ENCODE measurements at places on chromosomes 2 and 18.

DNA sequence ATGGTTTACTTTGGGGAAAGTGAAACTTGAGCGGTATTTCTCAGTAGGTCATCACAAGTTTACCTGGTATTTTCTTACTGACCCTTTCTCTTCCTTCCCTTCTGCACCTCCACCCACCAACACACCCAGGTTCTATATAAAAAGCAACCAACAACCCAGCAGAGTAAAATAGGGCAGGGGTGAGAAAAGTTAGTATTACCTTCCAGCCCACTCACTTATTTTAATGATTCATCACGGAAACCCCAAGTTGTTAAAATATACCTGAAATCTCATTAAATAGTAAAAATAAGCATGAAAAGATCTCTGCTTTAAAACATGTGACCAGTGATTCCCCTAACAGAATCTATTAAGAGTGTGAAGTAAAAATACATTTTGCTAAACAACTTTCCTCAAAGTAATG lies 306.1 kb downstream of the ZEB2 start:
- no peak for DNase-seq

GRCh38 chr2:43274055-43274454 lies 47.6 kb upstream of the ZFP36L2 start:
- no peak for DNase-seq

- no peak for DNase-seq
Measured at GRCh38 chr2:52135235-52135634, 1103.3 kb upstream of the NRXN1 start.

- DNase-seq = no peak
Measured at GRCh38 chr18:23926571-23926970, 88.0 kb upstream of the TTC39C start.

- DNase-seq = no peak
Measured at GRCh38 chr2:79850912-79851311, 338.1 kb downstream of the CTNNA2 start.

DNA sequence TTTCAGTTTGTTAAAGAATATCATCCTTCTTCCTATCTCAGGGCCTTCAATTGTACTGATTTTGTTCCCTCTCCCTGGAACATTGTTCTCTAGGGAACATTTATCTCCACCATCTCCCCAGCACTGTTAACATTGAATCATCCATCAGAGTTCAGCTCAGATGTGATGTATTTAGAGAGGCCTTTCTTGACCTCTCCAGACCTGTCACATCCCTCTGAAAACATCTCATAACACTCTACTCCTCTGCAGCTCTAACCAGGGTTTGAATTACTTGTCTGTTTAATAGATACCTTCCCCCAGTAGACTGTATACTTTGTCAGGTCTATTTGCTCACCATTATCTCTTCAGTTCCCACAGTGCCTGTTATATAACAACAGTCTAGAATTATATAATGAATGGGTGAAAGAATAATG lies 98.6 kb downstream of the GALNT1 start:
- no peak for DNase-seq

DNA sequence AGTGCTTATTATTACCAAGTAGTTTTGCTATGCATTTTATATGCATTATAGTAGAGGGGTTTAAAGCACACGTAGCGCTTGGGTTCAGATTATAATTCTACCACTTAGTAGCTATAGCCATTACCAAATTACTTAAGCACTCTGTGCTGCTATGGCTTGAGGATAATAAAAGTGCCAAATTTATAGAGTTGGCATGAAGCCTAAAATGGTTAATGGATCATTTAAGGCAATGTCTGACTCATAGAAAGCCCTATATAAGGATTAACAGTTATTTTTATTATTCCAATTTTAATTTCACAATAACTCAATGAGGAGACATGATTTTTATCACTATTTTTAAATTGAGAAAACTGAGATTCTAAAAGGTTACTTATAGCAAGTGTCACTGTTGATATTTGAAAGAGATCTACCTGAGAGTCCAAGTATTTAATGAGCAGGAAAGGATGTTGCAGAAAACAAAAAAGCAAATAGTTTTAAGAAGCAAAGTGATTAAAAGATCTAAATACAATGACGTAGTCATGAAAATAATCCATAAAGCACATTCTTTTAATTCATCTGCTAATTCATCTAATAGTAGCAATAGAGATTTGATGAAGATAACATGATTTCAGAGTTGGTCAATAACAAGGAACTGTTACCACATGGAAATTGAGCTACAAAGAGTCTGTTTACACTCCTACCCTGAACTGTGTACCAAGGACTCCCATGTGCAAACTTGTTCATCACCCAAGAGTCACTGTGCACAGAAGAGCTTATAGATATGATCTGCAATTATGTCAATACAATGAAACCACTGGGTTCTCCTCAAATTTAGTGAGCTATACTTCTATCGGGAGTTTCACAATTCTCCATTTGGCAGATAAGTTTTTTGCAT lies 78.8 kb upstream of the DTNA start:
- no peak for DNase-seq

DNA sequence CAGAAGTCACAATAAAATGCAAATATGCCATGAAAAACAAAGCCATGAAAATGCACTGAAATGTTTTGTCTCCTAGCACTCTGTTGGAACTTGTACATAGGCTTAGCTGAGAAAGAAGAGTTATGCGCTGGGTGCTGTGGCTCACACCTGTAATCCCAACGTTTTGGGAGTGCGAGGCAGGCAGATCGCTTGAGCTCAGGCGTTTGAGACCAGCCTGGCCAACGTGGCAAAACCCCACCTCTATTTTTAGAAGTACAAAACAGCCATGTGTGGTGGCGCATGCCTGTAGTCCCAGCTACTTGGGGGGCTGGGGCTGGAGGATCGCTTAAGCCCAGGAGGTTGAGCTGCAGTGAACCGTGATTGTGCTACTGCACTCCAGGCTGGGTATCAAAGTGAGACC lies 39.9 kb downstream of the IRS1 start:
- DNase-seq = no peak
